NCI-H1930 (cell line): ENCODE measurements at places on chromosomes 3 and 15.

DNA sequence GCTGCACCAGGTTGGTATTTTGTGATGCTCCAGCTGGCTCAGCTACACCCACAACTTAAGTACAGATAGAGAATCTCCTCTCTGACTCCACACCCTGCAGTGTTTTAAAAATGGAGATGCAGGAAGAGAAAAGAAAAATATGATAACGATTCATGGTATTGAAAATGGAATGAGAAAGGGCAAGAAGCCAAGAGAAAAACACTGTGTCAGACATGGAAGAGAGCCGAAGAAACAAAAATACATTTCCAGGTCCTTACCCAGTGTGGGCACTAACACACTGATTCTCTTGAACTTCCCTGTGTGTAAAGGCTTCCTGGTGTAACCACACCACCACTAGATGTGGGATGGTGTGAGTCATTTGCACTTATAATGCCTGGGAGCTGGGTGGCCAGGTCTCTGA is 93.1 kb downstream of the GMPS start:
- no peak for DNase-seq

DNA sequence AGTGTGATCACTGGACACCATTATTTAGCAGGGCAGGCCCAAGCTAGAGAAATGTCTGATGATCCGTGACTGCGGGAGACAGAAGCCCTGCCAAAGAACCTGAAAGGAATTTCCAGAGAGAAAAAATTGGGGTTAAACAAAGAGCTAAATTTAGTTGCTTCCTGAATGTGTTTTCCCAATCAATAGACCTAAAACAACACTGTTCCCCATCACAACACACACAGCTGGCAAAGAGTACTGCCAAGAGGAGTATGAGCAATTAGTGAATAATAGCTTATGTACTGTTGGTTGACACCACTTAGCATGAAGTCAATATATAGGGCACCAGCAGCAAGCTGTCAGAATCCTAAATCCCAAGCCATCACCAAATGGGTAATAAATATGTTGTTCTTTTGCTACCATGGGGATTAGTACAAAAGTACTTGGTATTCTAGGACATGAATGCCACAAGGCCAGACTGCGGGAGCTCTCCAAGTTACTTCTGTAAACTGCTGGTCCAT is 35.7 kb downstream of the CLK3 start:
- DNase-seq, result no peak

GRCh38 chr3:27723815-27724458 is 1.8 kb upstream of the EOMES start:
- no peak for DNase-seq

- no peak for DNase-seq
Observed at GRCh38 chr3:189103208-189103607, 68.6 kb upstream of the TPRG1 start.

DNA sequence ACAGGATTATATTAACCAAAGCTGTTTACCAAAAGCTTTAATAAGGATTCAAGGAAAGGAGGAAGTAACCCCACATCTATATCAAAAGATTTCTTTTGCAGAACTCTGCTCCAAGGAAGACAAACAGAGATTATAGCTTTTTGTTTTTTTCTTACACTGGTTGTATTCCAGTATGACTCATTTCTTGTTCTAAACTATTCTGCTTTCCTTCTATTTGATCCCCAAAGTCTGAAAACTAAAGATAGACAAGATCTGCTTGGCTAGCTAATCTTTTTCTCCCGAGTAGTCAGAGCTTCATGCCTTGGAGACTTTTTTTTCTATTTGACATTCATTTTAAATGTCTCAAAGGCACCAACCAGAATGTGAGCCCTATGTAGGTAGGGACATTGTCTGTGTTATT is 36.8 kb upstream of the FRMD5 start:
- no peak for DNase-seq

DNA sequence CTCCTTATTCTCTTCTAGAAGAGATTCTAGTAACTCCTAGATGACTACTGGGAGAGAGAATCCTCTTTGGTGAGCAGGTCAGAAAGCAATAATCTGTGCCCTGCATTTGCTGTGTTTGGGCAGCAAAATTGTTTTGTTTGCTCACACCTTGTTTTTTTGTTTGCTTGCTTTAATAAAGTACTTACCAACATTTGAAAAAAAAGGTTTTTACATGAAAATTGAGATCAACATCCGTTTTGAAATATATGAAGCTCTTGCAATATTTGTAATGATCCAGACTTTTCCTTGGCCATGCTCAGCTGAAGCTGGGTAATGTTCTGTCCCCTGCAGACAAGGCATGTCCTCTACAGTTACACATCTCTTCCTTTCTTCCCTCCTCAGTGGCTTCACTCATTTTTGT is 62.2 kb downstream of the DIPK2A start:
- no peak for DNase-seq

DNA sequence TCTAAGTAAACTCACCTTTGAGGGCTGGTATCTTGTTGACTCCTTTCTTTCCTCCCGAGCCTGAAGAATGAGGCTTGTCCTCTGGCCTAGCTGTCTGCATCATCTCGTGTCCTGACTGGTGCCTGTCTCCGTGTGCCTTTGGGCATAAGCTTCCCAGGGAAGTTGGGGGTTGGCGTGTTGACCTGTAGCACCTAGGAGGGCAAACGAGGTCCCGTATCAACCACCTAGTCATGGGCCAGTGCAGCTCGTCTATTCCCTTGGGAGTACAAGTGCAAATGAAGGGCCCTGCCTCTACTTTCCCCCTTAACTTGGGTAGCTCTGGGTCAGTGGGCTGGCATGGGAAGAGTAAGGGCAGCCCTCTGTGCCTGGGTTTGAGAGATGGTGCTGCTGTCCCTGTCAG is 8.7 kb downstream of the TEX264 start:
- no peak for DNase-seq

DNA sequence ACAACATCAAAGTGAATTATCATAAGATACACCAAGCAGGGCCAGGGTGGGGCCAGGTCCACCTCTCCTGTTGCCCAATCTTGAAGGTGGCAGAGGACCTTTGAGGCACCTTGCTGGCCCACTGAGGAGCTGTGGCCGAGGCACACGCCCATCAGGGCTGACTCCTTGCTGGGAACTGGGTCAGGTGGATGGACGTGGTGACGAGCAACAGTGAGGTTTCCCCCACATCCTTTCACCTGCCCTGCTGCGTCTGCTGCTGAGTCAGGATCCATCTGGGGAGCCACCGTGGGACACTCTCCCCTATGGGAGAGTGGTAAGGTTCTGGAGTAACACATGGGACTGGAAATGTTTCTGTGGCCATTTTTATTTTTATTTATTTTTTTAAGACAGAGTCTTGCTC is 17.3 kb upstream of the FURIN start:
- no peak for DNase-seq

- DNase-seq, result no peak
Observed at GRCh38 chr15:72540606-72541237, 66.6 kb downstream of the ARIH1 start.

GRCh38 chr15:32029862-32030781 is at the start of gene CHRNA7:
CHRNA7 (plus strand) TSS chr15:32030515; CDS start chr15:32030595, 80 bp downstream.
- peak; percentile 53 for DNase-seq

- DNase-seq, result no peak
Observed at GRCh38 chr3:131390331-131390730, 8.8 kb downstream of the NUDT16 start.

GRCh38 chr15:56821721-56822425 is 88.6 kb upstream of the ZNF280D start:
- DNase-seq, result peak; percentile 1

DNA sequence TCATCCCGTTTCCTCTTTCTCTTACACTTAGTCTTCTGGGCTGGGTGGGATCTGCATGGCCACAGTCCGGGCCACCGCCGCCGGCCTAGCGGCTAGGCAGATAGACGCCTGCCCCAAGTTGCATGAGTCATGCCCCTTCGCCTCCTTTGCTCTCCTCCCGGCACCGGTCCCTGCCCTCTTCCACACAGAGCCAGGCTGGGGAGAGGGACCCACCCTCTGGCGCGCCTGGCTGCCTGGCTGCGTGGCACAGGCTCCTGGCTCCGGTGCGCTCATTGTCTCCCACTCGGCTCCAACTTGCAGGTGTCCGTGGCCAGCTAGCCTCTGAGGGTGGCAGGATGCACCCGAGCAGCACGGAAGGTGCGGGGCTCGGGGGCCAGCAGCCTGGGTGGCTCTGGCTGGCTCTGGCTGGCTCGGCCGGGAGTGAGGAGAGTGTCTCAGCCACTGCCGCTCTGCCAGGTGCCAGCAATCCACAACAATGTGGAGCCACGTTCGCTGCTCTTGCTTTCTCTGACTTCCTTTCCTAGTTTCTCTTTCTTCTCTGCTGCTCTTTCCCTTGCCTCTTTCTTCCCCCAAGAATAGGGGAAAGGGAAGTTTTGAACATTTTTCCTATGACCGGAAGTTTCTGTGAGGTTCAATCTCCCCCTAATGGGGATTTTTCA is 22.4 kb upstream of the MTHFS start:
- no peak for DNase-seq

DNA sequence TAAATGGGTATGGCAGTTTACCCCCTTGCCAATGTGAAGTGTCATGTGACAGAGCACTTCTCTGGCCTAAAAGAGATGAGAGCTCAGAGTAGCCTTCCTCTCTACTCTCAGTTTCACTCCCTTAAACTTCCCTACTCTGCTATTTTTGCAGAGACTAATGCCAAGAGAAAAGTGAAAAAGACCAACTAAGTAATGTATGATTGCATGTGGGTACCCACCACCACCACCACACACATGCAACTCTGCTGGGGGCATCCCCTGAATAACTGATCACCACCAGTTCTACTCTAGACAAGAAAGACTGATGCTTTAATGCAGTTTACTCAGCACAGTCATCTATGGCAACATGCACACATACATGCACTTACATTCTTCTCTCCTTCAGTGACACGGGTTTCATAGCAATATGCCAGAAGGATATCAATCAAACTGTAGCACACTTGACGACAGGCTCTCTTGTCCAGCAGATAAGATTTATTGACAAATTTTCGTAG is 31.3 kb downstream of the SHQ1 start:
- DNase-seq, result no peak

- no peak for DNase-seq
Observed at GRCh38 chr3:41176596-41176995, 22.7 kb upstream of the CTNNB1 start.

DNA sequence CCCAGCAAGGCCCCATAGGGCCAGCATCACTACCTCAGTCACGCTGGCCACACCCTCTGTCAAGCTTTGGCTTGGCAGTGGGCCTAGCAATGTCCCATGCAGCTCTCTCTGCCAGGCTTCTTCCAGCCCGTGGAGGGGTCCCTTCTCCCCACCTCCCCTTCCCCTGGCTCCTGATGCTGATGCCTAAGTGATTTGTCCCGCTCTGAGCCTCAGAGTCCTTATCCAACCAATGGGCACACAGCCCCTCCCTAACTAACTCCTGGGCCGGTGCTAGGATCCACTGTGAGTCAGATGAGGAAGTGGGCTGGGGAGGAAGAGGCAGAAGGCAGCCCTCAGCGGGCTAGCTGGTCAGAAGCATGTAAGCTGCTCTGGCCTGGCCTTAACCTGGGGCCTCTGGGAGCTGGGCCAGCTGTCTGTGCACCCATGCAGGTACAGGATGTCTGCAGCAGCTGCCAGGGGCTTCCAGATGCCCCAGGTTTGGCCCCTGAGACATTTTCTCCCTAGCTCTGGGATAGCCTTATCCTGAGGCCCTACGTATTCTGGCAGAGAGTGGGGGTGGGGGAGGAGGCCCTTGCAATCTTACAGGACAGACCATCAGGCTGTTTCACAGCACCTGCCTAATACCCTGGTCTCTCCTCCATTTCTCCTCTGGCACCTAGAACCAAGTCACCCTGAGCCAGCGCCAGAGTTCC is 740 bp upstream of the ZBTB47 start:
- no peak for DNase-seq

GRCh38 chr3:171347301-171348039 is 112.7 kb downstream of the TNIK start:
- no peak for DNase-seq

GRCh38 chr3:46453526-46454208 is 11.0 kb downstream of the LTF start:
- no peak for DNase-seq

DNA sequence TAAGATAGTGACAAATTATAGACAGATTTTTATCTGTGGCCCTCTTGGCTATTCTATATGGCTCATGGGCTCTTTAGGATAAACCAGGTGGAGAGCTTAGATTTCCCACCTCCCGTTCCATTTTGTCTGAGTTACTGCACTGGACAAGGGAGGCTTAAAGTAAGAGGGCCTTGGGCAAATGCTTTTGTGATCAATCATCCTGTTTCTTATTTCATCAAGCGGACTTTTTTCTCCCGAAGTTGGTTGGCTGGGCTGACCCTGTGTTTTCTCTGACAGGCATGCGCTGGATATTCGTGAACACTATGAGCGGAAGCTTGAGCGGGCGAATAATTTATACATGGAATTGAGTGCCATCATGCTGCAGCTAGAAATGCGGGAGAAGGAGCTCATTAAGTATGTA is 33.4 kb downstream of the TMEM41A start:
- no peak for DNase-seq

GRCh38 chr15:49848282-49848724 is 227.5 kb downstream of the DTWD1 start:
- DNase-seq, result no peak

- no peak for DNase-seq
Observed at GRCh38 chr3:29331456-29332194, 50.8 kb downstream of the RBMS3 start.
